COR-L47 (cell line): ENCODE measurements at places on chromosomes 3 and 15.

- DNase-seq, result no peak
Measured at GRCh38 chr3:95567346-95567745, 1247.0 kb upstream of the EPHA6 start.

DNA sequence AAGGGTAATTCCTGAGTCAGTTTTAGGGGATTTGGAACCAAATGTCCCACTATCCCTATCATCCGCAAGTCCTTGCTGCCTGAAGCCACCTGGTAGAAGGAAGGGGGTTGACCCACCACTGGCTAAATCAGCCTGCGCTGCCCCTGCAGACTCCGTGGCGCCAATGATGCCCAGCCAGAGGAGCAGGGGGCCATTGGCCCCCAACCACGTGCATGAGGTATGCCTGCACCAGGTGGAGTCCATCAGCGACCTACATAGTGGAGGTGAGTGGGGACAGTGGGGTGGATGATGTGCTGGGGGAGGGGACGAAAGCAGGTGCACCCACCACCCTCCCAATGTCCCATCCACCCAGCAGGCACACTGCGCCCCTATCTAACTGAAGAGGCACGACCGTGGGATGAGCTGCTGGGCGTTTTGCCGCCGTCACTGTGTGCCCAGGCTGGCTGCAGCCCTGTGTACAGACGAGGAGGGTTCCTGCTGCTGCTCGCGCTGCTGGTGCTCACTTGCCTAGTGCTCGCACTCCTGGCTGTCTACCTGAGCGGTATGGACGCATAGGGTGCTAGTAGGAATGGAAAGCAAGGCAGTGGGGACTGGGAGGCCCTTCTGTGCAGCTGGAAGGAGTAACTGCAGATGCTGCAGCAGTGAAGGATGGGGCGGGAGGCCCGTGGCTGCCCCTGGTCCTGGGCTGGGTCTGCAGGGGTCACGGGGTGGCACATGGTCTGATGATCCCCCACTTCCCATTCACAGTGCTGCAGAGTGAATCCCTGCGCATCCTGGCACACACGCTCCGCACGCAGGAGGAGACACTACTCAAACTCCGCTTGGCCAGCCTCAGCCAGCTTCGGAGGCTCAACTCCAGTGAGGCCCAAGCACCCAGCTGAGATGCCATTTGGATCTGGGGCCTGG is 5.7 kb downstream of the IFRD2 start:
- no peak for DNase-seq

DNA sequence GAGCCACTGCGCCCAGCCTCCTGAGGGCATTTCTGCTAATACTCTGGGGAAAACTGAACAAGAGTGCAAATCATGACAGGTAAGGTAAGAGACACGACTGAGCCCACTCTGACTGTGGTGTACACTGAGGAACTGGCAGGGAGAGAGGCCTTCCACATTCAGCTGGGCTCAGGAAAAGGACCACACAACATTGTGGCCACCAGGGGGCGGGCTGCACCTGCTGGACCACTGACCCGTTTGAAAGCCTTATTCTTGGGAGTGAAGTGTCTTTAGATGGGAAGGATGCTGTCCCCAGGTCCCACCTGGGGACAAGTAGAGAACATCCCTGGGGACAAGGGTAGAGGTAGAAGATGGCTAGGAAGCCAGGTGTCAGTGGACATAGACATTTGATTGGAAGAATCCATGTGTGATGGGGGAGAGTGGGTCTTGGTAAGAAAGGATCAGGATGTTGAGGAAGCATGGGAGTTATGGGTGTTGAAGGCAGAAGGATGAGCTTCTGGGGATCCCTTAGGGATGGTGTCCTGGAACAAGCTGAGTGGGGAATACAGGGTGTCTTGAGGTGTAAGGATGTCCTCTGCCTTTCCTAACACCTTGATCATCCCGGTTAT is 6.2 kb upstream of the CTDSPL start:
- DNase-seq, result peak; percentile 26

GRCh38 chr15:41996921-41997592 is 23.8 kb downstream of the PLA2G4E start:
- no peak for DNase-seq

- no peak for DNase-seq
Measured at GRCh38 chr15:38860674-38861073, 296.1 kb upstream of the RASGRP1 start.

GRCh38 chr15:48177383-48177765 is 721 bp downstream of the MYEF2 start:
- DNase-seq, result peak; percentile 42

GRCh38 chr3:40366203-40367162 is 20.5 kb upstream of the ENTPD3 start:
- DNase-seq, result no peak

GRCh38 chr15:55829826-55830225 is 86.9 kb upstream of the PRTG start:
- no peak for DNase-seq

GRCh38 chr3:79139395-79140068 is 628.3 kb downstream of the ROBO1 start:
- no peak for DNase-seq

GRCh38 chr15:72382146-72382545 is 6.3 kb upstream of the HEXA start:
- no peak for DNase-seq

DNA sequence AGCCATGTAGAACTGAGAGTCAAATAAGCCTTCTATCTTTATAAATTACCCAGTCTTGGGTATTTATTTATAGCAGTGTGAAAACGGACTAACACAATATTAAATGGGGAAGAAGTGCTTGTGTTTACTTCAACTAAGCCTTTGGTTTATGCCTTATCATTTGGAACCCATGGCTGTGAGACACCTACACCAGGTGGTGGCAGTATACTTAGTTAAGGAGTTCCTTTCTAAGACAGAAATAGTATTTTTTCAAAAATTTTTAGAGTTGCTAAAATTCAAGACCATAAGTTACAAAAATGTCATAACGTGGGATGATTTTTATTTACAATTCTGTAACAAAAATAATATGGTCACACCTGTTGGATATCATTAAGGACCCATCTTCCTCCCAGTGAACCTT is 354.5 kb upstream of the SOX14 start:
- no peak for DNase-seq

GRCh38 chr3:39559543-39559942 is 92.1 kb downstream of the MOBP start:
- no peak for DNase-seq

GRCh38 chr3:99884484-99884883 is 66.8 kb downstream of the CMSS1 start:
- DNase-seq, result no peak

DNA sequence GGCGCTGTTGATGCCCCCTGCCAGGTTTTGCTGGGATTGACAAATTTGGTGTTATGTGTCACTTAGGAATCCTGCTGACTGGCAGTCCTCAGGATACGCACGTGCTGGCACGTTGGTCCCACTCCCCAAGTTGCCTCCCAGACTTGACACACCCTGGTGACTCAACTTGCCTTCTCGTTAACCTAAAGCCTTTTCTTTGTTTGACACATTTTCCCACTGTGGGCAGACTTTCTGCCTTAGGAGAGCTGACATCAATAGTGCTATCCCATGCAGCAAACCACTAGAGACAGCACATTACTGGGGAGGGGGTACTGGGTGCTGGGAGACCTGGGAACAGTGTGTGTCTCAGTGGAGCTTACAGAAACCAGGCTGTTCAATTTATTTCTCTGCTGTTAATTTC is 104.3 kb downstream of the OXNAD1 start:
- DNase-seq, result no peak

GRCh38 chr3:102237181-102237580 is 197.6 kb upstream of the ZPLD1 start:
- no peak for DNase-seq

- no peak for DNase-seq
Measured at GRCh38 chr15:40287968-40288367, 5.1 kb upstream of the ANKRD63 start.

- DNase-seq, result no peak
Measured at GRCh38 chr15:81334768-81335435, 11.0 kb upstream of the STARD5 start.

- no peak for DNase-seq
Measured at GRCh38 chr3:184785890-184786279, 26.1 kb upstream of the VPS8 start.

GRCh38 chr3:48466386-48467109 is 20.0 kb downstream of the ATRIP start:
- DNase-seq, result no peak

GRCh38 chr3:62375655-62376453 is 2.5 kb upstream of the FEZF2 start:
- DNase-seq, result no peak

GRCh38 chr3:152236716-152237115 is 32.0 kb upstream of the MBNL1 start:
- DNase-seq, result no peak
